Stimulated activated CD8-positive, alpha-beta memory T cell treated with anti-CD3 and anti-CD28 coated beads, Interleukin-4, amount 100 ng/mL, for 1 hour (primary cell): ENCODE measurements at places on chromosomes 1 and 21.

DNA sequence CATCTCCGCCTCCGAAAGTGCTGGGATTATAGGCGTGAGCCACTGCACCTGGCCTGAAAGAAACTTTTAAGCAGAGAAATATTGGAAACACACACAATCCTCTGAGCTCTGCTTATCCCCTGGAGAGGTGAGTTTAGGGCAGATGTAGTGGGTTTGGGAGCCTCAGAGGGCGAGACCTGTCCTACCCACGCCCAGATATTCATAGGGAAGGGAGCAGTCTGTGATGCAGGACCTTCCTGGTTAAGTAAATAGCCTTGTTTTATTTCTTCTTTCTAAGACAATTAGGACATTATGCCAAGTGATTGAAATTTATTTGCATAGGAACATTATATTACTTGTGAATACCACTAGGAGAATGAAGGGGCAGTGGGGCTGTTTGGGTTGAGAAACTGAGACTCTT is 18.0 kb upstream of the SLC45A1 start:
- no peak for DNase-seq

DNA sequence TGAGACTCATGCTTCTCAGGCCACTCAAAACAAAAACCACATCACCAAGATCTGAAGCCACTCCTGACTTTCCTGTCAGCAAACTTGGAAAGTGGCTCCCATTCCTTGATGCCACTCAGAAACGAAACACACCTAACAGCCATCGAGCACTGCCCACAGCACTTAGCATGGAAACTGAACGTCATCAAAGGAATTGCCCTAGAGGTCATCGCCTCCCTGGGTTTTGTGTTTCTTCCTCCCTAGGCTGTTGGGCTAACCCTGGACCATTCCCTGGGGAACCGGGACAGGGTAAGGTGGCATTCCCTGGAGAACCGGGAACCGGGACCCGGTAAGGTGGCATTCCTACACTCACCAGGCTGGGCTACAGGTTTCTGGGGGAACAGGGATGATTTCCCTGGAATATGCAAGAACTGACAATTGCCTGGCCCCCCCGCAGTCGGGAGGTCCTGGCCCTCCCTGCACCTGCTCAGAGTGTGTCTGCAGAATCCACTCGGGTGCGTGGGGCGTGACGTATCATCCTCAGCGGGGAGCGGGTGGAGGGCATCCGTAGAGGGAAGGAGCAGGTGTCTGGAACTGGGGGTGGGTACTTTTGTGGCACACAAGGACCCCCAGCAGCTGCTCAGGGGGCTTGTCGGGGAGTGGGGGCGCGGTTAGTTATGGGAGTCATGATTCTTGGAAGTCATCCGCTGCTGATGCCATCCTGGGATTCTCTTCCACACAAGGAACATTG is 30.3 kb downstream of the SLC45A1 start:
- no peak for DNase-seq

- no peak for DNase-seq
Observed at GRCh38 chr1:205313563-205314308, 7.8 kb downstream of the NUAK2 start.

GRCh38 chr1:205325334-205325884 is 3.9 kb upstream of the NUAK2 start:
- DNase-seq: no peak
